ENCODE measurements at places on chromosomes 11 and 22.

DNA sequence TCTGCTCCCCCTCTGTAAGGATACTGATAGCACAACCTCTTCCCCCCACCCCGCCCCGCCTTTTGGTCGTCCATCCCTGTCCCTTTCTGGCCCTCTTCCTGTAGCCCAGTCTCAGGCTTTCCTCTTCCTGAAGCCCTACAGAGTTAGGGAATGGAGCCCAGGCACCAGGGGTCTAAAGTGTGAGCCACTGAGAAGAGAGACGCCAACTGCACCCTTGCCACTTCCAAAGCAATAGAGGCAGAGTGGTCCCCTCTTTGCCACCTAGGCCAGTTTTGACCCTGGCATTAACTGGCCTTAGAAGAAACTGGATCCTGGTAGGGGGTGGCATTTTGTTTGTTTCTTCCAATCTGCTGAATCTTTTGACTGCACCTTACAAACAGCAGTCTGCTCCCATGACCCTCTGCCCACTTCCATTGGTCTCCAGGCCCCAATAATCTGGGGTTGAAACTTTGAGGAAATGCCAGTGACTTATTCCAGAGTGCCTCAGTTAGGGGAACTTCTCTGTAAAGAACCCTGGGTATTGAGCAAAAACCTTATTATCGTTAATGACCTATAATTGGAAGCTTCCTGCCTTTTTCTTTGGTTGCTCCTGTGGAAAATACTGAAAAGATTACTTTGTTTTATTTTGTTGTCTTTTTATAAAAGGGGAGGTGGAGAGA, 9.7 kb upstream of the GRK2 start:
- no peak for DNase-seq

GRCh38 chr11:36367806-36368680, 72.0 kb downstream of the PRR5L start:
- no peak for DNase-seq

DNA sequence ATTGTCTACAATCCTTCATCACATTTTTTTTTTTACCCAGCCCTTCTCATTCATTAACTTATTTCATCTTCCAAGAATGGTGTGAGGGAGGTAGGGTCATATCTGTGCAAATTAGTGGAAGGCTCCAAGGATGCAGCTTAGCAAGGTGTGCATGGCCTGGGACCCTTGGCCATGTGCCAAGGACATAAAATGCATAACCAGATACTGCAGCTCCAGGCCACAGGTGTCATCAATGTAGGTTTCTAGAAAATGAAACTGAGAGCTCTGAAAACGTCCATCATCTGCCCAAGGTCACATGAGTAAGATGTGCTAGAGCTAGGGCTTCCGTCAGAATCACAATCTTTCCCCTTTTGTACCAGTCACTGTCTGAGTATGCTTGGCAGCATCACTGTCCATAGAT, 29.8 kb downstream of the ANKK1 start:
- no peak for DNase-seq

GRCh38 chr11:63839508-63840355, 822 bp downstream of the MARK2 start:
- no peak for DNase-seq

DNA sequence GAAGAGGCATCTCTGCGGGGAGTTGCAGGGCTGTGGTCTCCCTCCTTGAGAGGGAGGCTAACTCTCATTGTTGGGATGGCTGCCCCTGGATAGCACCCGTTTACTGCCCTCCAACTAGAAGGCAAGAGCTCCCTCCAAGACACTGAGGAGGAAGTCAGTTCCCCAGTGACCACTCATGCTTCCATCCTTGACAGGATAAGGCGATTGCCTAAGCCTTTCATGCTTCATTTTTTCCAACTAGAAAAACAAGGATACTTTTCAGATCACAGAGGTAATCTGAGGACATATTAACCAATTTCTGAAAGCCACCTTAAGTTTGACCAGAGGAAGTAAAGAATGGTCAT, 186.6 kb downstream of the MAML2 start:
- DNase-seq, result no peak

DNA sequence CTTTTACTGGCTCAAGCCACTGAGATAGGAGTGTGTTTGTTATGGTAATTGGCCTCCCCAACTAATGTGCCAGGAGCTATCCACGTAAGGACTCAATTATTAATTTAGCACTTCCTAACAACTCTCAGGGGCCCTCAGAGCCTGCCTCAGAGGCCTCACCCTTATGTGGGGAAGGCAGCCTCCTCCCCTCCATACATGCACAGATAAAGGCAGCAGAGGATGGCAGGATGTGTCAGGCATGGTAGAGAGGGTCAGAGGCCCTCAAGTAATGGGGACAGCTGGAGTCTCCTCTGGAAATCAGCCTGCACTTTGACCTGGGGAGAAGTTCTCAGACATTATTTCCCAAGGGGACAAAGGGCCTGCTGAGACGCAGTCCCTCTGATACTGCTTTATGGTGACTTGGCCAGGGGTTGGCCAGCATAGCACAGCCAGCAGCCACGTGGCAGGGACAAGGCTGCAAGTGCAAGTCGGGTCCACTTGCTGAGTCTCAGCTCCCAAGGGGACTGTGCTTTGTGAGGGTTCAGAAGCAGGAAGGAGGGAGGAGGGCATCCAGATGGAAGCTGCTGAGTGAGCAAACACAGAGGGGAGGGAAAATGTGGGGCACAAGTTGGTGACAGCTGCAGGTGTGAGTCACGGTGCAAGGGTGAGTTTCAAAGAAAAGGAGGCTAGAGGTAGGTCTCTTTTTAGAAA, 17.0 kb downstream of the MOGAT2 start:
- no peak for DNase-seq

GRCh38 chr22:40720538-40721256, 41.4 kb downstream of the MCHR1 start:
- no peak for DNase-seq
